Calu3 (cell line): ENCODE measurements at places on chromosomes 1 and 21. TPM values are rescaled to one million over a fixed set of nuclear protein-coding genes. Genes with fewer than 3 reads are reported as not detected.

Gene AMY1B
- not detected in 2 replicates for total RNA-seq

Gene SERTAD4
- 5.5 and 14.7 TPM in 2 replicates for total RNA-seq

Gene KRTAP7-1
- total RNA-seq: not detected in 2 replicates

Gene SH2D2A
- 2.9 and 3.1 TPM in 2 replicates for total RNA-seq

Gene LCE1C
- not detected in 2 replicates for total RNA-seq

Gene OVAAL
- not detected in 2 replicates for total RNA-seq

Gene LAPTM5
- total RNA-seq: not detected in 2 replicates

DNA sequence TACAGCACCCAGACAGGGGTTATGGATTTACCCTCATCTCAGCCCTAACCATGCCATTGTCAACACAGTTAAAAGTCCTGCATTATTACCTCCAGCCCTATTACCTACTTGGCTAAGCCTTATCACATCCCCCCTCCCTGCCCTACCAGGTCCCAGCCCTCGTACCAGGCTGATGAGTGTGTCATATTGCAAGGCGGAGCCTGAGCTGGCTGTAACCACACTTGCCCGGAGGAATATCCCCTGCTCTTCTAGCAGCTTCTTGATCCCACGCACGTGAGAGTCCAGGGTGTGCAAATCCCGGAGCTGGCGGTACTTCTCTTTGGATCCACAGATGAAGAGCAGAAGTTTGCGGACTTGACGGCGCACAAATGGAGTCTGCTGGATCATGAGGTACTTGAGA, 87.4 kb downstream of the UBR4 start:
- DNase-seq: peak; percentile 45

GRCh38 chr1:29754573-29755375, 518.5 kb downstream of the PTPRU start:
- no peak for DNase-seq

DNA sequence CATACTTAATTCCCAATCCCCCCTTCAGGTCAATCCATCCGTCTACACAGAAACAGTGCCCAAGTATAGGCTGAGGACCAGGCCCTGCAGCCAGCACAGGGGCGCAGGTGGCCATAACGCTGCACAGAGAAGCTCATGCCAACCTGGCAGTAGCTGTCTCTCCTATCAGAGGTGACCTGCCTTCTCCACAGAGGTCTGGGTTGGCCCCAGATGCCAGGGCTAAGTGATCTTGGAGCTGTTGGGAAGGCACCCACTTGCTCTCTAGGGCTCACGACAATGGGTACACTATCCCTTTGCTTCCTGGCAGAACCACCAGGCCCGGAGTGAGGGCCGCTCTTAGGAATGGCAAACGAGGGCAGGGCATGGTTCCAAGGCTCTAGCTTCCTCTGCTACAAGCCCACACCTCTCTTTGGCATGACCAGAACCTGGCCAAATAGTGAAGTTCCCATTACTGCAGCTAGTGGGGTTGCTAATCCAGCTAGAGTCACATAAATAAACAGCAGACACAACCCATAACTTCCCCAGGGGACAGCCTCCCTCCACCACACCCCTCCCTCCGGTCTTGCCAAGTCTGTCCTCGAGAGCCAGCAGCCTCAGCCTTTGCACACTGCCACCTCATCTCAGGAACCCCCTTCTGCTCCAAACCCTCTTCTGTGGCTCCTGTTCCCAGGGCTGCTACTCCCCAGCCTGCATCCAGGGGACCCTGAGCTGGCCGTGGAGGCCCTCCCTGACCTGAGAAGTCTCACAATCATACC, 113.0 kb downstream of the GLIS1 start:
- no peak for DNase-seq

- no peak for DNase-seq
Measured at GRCh38 chr1:90472775-90473174, 244.3 kb downstream of the BARHL2 start.

DNA sequence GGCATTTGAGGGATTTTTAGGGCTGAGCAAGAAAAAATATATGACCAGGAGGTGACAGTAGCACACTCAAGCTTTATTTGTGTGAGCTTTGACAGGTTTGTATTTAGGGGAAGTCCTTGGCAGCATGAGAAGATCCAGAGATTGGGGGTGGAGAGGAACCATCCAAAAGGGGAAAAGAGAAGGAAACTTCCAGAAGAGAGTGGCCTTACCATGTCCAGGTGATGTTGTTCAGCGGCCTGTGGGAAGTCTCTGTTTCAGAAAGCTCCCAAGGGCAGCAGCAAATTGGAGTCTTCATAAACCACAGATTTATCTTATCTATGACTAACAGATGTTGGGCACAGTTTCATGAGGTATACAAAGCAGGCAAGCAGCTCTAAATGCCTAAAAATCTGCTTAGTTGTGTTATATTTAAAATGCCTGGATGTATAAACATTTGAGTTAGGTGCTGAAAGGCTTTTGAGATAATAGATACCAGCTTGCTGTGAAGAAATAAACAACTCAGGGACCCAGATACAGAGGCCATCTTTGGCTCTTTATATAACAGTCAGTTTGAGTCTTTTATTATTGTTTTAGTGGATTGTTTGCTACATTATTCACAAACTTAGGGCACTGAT, 21.2 kb upstream of the ADAR start:
- no peak for DNase-seq

GRCh38 chr1:59978511-59978910, 51.9 kb upstream of the CYP2J2 start:
- DNase-seq: no peak

DNA sequence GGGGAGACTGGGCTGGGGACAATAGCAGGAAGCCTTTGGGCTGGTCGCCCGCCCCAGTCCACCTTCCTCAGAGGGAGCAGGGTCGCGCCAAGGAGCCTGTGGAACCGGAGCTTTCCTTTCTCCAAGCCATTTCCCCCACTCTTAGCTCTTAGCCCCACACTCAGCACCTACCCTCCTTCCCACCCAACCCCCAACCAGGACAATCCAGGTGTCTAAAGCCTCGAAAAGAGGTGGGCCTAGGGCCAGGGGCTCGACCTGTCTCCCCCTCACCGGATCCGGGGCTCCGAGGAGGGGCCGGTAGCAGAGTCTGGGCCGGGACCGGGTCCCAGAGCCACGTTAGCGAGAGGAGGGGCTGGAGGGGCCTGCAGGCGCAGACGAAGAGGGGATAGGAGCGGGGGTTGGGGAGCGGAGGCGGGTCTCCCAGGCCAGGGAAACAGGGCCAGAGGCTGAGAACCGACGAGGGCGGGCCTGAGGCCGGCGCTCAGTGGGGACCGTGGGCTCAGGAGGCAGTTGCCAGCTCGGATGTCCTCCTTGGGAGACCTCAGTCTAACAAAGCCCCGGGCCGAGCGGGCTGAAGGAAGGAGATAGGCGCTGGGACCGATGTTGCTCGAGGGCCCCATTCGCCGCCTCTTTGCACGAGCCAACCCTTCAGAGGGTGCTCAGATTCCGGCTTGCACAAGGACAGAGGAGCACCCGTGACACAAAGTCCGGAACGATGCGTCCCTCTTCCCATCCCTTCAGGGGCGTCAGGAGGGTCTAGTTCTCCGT, 943 bp downstream of the SEMA6C start:
- no peak for DNase-seq

- DNase-seq: no peak
Measured at GRCh38 chr21:46442938-46443337, 15.8 kb upstream of the DIP2A start.

DNA sequence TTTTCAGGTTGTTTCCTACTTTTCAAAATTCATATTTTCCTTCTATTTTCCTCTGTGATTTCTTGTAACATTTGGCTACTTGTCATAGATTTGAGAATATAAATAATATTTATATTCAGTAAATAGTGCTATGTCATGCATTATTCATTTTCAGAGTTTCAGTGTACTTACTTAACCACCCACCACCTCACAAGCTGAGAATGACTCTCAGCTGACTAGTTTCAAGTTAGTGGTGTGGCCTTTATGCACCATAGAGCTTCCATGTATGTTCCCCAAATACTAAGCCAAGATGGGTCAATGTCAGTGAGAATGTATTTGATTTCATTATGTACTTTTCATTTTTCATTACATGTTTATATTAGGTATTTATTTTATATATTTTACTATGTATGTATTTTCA, 56.9 kb upstream of the RGS1 start:
- no peak for DNase-seq

DNA sequence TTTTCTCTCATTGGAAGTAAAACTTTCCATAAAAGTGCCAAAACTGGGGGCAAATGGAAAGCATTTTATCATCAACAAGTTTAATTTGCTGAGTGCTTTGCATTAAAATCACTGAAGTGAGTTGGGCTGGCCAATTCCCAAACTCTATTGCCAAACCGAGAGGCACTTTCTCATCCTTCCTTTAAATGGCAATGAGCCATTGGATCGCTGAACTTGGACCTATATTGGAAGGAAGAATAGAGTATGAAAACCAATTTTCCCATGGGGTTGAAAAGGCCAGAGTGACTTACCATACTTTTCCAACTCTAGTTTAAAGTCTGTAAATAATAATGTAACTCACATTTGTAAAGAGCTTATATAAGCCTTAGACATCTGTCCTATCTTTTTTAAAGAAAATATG, 189.1 kb upstream of the C1orf87 start:
- DNase-seq: no peak

- DNase-seq: no peak
Measured at GRCh38 chr1:30186586-30186985, 536.8 kb downstream of the MATN1 start.

DNA sequence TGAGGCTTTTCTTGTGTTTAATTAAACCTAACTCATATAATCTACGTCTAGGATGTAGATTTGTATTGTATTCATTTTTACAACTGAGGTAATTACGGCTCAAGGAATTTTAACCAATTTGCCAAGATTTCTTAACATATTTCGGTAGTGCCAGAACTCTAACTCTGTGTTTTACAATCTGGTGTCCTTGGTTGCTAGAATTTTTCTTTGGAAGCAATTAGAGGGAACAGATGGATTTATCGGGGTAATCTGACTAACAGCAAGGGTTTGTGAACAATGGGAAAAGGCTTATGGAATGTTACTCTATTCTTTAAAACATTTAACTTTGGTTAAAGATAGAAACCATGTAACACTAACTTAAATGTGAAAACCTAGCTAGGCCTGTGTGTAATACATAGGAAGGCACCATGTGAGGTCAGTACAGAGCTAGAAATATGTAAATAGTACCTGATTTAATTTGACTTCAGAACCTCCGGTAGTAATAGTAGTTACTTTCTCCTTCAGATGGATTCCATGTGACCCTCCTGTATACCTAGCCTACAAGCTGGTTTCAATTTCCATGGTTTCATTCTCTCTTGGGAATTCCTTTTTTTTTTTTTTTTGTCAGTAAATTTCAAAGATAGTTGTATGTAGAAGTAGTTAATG, 1.2 kb downstream of the MTF2 start:
- DNase-seq: no peak

DNA sequence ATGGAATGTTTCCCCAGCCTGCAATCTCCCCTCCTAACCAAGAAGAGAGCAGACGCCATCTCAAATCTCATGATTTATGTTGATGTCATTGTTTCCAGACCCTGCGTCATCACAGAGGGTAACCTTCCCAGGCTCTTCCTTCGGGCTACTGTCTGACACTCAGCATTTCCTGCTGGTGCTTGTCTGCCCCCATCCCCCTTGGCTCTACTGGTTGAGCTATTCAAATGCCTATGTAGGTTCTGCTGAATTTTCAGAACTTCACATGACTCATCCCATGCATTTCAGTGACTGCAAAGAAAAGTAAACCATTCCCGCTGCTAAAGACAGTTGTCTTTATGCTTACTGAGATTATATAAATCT, 24.8 kb upstream of the ITPKB start:
- DNase-seq: peak; percentile 6

GRCh38 chr1:35935442-35936388, 4.8 kb downstream of the AGO3 start:
- no peak for DNase-seq

DNA sequence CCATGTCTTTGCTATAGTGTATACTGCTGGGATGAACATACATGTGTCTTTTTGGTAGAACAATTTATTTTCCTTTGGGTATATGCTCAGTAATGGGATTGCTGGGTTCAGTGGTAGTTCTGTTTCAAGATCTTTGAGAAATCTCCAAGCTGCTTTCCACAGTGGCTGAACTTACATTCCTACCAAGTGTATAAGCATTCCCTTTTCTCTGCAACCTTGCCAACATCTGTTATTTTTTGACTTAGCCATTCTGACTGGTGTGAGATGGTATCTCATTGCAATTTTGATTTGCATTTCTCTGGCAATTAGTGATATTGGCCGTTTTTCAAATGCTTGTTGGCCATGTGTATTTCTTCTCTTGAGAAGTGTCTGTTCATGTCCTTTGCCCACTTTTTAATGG, 37.5 kb upstream of the ANGPTL1 start:
- DNase-seq: no peak

- no peak for DNase-seq
Measured at GRCh38 chr21:15144026-15144425, 79.2 kb upstream of the NRIP1 start.

GRCh38 chr1:235552146-235552716, 48.0 kb upstream of the B3GALNT2 start:
- DNase-seq: no peak

DNA sequence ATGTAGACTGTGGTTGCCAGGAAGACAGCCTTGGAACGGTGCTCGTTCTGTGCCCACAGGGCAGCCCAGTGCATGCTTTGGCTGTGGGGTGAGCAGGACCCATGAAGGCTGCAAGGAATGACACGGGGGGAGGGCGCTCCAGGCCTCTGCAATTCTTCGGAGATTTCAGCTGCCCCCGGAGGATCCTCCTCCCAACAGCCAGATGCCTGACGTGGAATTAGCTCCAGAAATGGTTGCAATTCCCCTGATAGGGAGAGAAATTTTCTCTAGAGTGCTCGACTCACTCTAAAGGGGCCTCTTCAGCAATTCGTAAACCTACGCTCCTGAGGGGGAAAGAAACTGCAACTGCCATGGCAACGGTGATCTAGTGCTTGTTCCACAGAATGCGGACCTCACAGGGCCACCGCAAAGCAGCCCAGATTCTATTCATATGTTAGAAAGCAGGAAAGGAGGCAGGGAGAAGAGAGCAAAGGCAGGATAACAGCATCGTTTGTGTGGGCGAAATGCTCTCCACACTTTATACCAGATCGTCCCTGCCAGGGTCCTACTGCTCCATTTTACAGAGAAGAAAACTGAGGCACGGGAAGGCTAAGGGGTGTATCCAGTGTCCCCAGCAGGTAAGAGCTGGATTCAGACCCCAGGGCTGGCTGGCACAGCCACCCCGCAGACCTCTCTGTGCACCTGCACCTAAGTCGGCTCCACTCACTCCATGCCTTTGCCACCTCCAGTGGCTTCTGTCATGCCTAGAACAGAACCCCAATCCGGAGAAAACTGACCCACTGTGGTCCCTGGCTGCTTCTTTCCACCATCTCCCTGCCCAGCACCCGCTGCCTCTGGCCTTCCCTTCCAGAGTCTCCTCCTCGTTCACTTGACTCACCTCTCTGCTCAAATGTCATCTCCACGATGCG, 11.9 kb upstream of the PDE9A start:
- DNase-seq: no peak
